ENCODE measurements at places on chromosomes 13 and 19. TPM values are rescaled to one million over a fixed set of nuclear protein-coding genes. Genes with fewer than 3 reads are reported as not detected.

DNA sequence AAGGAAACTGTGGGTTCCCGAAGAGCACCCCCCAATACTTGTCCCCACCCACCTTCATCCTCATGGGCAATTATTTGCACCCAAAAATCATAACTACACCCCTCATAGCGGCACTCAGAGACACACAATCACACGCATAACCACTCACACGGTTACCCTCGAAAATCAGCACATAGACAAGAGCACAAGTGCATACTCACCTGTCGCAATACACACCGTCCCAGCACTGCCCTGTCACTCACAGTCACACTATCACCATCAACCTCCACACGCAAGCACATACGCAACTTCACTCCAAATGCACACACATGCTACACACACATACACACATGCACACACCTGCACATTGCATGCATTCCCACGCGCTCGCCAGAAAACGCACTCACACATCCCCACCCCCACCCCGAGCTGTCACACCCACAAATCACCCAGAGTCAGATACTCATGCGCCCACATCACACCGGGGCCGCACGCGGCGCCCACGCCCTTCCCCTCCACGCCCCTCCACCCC, 535 bp downstream of the COL5A3 start:
- ATAC-seq: peak; percentile 32

- no peak for ATAC-seq
Observed at GRCh38 chr19:35742121-35742724, at the start of gene IGFLR1. IGFLR1 (minus strand) TSS chr19:35742452; CDS start chr19:35741180, 1,272 bp downstream.

GRCh38 chr19:13002166-13002898, 7.1 kb downstream of the NFIX start:
- no peak for ATAC-seq

GRCh38 chr13:113298043-113298945, 1.3 kb downstream of the LAMP1 start:
- ATAC-seq: no peak

GRCh38 chr19:53102756-53103233, 427 bp downstream of the ZNF160 start:
- peak; percentile 37 for ATAC-seq

DNA sequence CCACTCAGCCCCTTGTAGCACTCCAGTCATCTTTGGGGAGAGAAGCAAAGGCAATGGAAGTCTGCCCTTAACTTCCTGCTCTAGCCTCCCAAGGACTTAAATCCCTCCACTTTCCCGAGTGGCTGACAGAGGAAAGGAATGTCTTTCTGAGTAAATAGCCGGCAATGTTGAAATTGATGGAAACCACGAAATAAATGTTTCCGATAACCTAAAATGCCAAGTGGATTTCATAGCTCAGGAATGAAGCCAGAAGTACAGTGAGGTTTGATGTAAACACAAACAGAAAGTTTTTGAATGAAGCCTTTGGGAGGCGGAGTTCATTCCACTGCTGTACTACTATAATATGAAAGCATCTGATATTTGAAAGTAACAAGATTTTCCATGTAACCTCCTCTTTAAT, 14.0 kb upstream of the TBC1D4 start:
- no peak for ATAC-seq

- ATAC-seq: peak; percentile 65
Observed at GRCh38 chr13:46663206-46664037, 110.5 kb downstream of the LRCH1 start.

- ATAC-seq: peak; percentile 62
Observed at GRCh38 chr19:4911786-4912672, 2.7 kb downstream of the UHRF1 start.

DNA sequence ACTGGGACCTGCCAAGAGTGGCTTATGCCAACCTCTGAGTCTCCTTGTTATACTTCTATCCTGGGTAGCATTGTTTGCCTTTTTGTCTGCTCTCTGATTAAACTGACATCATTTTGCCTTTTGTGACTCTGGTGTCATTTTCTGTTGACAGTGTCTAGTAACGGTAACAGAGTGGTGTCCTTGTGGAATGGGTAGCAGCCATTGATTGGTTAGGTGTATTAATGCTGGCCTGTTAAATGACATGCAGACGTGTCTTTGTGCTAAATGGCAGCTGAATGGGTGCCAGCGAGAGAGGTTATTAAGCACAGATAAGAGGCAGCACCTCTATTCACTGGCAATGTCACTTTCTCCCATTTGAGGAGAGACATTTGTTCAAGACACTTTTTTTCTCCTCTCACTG, 1289.4 kb downstream of the PCDH9 start:
- peak; percentile 71 for ATAC-seq

- no peak for ATAC-seq
Observed at GRCh38 chr19:18617562-18617961, 4.9 kb downstream of the TMEM59L start.

DNA sequence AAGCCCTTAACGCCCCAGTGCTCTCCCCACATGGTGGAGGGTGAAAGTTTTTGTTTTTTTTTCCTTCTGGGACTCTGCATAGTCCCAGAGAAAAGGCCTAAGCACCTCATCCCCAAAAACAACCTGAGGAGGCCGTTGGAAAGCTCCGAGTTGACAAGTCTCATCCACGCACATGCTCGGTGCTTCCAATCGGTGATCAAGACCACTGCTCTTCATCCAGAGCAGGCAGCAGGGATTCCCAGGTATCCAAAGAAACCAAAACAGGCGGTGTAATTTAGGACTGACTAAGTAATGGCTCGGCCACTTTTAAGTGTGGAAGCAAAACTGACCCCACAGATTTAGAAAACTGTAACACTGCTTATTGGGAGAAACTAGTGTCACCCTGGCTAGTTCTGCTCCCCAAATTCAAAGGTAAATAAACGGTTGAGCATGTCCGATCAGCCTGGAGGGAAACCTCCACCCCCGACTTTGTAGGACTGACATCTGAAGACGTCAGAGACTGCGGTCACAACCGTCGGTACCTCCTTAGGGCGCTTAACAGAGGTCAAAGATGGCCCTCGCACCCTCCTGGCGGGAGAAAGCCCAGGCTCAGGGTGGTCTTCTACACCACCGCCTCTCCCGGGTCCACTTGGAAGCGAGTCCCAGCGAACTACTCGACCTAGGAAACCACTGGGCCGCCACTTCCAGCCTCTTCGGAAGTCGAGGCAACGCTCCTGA, 997 bp upstream of the ZNF446 start:
- ATAC-seq: no peak

DNA sequence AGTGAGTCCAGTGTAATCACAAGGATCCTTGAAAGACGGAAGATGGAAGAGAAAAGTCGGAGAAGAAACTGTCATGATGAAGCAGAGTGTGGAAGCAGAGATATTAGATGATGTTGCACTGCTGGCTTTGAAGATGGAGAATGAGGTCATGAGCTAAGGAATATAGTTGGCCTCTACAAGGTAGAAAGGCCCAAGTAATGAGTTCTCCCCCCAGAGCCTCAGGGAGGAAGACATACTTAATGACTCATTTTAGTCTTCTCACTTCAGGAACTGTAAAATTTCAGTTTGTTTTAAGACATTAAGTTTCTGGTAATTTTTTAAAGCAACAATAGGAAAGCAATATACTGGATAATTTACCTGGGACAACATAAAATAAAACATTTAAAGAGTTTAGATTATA, 1331.5 kb upstream of the PCDH20 start:
- no peak for ATAC-seq

The ZNF528 gene
- 6.8 TPM for total RNA-seq

The LRRC63 gene
- 0.47 TPM for total RNA-seq

The VSTM1 gene
- not detected for total RNA-seq

The TRAPPC5 gene
- 132 TPM for total RNA-seq

The SERPINE3 gene
- not detected for total RNA-seq

The GIPR gene
- total RNA-seq: 4.2 TPM

The NDFIP2 gene
- total RNA-seq: 54.9 TPM

The NECTIN2 gene
- total RNA-seq: 50.7 TPM

The HOOK2 gene
- 15.9 TPM for total RNA-seq

The ZNF677 gene
- 15.4 TPM for total RNA-seq
